ENCODE measurements at places on chromosomes 13 and 19.

- no peak for DNase-seq
Observed at GRCh38 chr19:40356681-40357595, 8.4 kb downstream of the PLD3 start.

DNA sequence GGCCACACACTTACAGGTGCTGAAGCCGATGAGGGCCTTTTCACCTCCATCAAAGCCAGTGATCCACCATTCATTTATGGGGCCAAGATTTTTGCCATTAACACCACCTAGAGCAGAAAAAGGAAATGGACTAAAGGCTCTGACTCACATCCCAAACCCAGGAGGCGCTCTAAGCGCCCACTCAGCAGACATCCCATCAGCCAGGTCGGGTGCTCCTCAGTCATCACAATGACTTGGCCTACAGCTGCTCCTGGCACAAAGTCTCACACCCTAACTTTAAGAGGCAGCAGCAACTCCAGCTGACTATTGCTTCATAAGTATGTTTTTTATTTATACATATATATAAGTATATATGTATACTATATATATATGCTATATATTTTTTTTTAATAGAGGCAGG is 36.1 kb upstream of the EIF3G start:
- no peak for DNase-seq

- no peak for DNase-seq
Observed at GRCh38 chr13:44797685-44798084, 191.6 kb downstream of the NUFIP1 start.

DNA sequence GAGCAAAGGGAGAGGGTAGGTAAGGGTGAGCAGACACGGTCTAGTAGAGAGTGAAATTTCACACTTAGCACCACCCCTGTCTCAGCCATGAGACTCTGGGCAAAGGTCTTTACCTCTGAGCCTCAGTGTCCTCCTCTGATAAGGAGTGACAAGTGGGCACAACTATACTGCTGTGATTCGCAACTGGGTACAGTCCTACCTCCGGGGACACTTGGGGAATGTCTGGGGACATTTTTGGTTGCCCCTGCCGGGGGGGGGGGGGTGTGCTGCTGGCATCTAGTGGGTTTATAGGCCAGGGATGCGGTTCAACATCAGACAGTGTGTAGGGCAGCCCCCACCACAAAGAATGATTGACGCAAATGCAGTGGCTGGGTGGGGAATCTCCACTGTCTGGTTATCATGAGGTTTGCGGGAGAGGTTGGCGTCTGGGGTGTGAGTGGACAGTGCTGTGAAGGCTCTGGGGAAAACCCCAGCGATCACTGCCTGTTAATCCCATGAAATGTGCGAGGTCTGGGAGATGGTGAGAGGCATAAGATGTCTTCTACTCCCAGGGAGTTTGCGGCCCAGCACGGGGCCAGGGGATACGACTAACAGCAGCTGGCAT is 4.3 kb downstream of the NACC1 start:
- DNase-seq = no peak

GRCh38 chr13:21517576-21517975 is 58.5 kb upstream of the ZDHHC20 start:
- no peak for DNase-seq

- no peak for DNase-seq
Observed at GRCh38 chr13:24381541-24382265, 72.3 kb downstream of the C1QTNF9 start.

DNA sequence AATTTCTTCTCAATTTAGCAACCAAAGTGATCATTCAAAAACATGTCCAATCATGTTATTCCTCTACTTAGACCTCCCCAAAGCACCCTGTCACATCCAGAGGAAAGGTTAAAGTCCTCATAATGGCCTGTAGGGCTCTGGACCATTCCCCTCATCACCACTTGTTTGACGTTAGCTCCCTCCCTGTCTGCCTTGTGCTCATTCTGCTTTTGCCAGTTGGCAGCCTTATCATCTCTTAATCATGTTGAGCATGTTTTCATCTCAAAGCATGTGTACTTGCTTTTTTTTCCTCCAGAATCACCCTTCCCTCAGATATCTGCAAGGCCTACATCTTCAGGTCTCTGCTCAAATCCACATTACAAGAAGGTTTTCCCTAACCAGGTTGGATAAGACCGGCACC is 25.9 kb downstream of the UBAC2 start:
- no peak for DNase-seq

- no peak for DNase-seq
Observed at GRCh38 chr13:109113427-109113826, 484.0 kb downstream of the MYO16 start.

- DNase-seq = no peak
Observed at GRCh38 chr19:16200038-16201010, 2.6 kb downstream of the AP1M1 start.

GRCh38 chr13:81395368-81395767 is 1054.4 kb upstream of the SPRY2 start:
- no peak for DNase-seq

DNA sequence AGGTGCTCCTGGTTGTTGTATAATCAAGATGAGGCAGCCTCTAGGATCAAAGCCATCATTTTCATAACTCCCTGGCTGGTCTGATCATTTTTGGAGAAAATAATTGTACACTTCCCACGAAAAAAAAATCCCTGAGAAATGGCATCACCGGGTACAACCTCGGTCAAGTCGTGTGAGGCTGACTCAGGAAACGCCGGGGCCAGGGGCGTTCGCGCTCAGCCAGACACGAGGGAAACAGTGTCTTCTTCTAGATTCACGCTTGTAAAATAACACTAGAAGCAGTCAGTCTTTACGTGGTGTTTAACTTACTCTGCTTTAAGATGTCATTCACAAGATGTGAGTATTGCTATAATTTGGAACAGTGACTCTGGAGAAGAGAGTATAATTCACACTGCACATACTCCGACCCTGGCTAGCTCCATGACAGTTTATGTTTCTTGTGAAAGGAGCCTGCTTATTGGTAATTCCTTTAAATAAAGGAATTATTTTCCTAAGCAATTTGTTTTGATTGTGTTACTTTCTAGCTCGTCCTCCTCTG is 109.0 kb upstream of the SOX1 start:
- DNase-seq = no peak

DNA sequence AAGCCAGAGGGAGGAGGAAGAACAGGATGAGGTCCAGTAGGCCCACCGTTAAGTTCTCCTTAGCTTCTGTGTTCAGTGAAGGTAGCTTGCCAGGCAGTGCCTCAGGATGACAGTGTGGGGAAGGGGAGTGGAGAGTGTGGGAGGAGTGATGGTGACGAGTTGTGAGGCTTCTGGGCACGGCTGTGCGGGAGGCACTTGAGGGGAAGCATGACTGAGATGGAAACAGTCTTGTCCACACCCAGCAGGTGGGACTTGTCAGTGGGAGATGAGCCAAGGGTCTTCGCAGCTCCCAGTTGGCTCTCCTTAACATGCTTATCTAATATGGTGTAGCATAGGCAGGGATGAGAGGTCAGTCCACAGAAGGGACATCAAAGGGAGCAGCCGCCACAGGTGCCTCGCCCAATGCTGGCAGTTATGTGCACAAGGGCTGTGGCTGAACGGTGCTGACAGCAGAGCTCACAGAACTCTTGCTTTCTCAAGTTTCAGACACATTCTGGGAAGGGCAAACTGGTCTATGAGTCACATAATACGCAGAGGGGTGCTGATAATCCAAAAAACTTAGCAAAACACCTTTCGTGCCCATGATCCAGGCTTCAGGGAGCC is 47.5 kb downstream of the OXGR1 start:
- no peak for DNase-seq

DNA sequence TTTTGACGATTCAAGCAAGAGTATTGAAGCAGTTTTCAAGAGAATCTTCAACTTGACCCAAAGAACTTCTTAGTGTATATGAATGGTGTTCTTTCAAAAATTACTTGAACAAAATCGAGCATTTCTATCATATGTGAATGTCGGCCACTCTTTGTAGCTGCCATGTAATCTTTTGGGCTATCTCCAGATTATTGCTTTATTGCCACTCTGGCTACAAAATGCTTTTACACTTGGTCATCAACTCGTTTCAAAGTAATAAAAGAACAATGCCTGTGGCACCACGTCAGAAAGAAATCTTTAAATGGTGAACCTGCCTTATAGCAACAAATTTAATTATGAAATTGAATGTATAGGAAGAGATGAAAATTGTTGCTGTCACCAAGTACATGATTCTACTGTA is 834.5 kb downstream of the GPC5 start:
- no peak for DNase-seq

- no peak for DNase-seq
Observed at GRCh38 chr19:8245869-8246835, 37.0 kb downstream of the CERS4 start.

GRCh38 chr13:79432086-79432485 is 26.0 kb upstream of the RBM26 start:
- no peak for DNase-seq

- DNase-seq = peak; percentile 6
Observed at GRCh38 chr19:12703046-12703445, 6.6 kb upstream of the FBXW9 start.

GRCh38 chr13:49897713-49898112 is 38.4 kb downstream of the SPRYD7 start:
- DNase-seq = no peak

- no peak for DNase-seq
Observed at GRCh38 chr19:37692956-37693620, 26.5 kb downstream of the ZNF607 start.

DNA sequence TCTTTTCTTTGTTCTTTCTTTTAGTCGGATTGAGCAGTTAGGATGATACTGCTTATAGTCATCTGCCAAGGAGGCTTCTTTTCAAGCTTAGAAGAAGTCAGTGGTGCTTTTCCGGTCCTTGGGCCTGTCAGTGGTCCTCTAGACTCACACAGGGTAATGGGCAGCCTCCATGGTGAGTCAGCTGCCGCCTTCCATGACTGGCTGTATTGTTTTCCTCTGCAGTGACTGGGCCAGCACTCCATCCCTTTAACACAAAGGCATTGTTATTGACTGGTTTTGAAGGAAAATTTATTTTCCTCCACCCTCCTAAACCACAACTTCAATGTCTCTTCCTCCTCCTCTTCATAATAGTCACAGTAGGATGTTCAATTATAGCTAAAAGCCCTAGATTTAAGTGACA is 47.1 kb upstream of the CNMD start:
- DNase-seq = no peak

DNA sequence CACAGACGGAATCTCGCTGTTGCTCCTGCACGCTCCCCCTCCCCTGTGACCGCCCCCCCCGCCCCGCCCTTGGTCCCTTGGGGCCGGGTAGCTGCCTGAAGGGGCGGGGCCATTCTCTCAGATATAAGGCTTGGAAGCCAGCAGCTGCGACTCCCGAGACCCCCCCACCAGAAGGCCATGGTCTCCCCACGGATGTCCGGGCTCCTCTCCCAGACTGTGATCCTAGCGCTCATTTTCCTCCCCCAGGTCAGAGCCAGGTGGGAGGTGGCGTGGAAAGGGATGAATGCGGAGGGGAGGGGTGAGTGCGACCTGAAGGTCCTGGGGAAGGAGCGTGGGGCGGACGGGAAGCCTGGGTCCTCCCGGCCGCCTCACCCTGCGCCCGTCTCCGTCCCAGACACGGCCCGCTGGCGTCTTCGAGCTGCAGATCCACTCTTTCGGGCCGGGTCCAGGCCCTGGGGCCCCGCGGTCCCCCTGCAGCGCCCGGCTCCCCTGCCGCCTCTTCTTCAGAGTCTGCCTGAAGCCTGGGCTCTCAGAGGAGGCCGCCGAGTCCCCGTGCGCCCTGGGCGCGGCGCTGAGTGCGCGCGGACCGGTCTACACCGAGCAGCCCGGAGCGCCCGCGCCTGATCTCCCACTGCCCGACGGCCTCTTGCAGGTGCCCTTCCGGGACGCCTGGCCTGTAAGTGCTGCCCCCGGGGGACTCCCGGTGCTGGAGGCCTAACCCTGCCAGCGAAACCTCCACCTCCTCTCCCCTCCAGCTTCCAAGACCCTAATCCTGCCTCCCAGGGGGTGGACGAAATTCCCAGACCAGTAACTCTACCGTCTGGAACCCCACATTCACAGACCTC is at the start of gene DLL3:
TSS of gene DLL3 (plus strand) at position 150 of the 845 bp plus-strand sequence. CDS start at position 178, 28 bp downstream.
- no peak for DNase-seq

- DNase-seq = no peak
Observed at GRCh38 chr19:3302755-3303154, 63.6 kb upstream of the NFIC start.

- DNase-seq = no peak
Observed at GRCh38 chr19:17311455-17312188, 2.3 kb downstream of the DDA1 start.

DNA sequence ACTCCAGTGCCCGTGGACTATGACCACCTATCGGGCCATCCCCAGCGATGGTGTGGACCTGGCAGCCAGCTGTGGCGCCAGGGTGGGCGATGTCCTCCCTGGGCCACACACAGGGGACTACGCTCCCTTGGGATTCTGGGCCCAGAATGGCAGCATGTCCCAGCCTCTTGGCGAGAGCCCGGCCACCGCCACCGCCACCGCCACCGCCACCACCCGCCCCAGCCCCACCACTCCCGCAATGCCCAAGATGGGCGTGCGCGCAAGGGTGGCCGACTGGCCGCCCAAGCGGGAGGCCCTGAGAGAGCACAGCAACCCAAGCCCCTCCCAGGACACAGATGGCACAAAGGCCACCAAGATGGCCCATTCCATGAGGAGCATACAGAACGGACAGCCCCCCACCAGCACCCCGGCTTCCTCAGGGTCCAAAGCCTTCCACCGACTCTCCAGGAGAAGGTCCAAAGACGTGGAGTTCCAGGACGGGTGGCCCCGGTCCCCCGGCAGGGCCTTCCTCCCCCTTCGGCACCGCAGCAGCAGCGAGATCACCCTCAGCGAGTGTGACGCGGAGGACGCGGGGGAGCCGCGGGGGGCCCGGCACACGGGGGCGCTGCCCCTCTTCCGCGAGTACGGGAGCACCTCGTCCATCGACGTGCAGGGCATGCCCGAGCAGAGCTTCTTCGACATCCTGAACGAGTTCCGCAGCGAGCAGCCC is 142.3 kb downstream of the DPF1 start:
- DNase-seq = no peak

- no peak for DNase-seq
Observed at GRCh38 chr19:6313398-6313969, 19.9 kb downstream of the ACER1 start.

Measured in DMS153 (cell line).